ENCODE measurements at places on chromosomes 1 and 21.

DNA sequence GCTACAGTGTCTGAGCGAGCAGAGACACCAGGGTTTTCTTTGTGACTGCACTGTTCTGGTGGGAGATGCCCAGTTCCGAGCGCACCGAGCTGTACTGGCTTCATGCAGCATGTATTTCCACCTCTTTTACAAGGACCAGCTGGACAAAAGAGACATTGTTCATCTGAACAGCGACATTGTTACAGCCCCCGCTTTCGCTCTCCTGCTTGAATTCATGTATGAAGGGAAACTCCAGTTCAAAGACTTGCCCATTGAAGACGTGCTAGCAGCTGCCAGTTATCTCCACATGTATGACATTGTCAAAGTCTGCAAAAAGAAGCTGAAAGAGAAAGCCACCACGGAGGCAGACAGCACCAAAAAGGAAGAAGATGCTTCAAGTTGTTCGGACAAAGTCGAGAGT lies 2.7 kb downstream of the ZBTB18 start:
- no peak for DNase-seq

GRCh38 chr1:206931709-206932108 lies 10.0 kb upstream of the FCMR start:
- no peak for DNase-seq

GRCh38 chr1:27438621-27439061 lies 46.2 kb downstream of the GPR3 start:
- no peak for DNase-seq

DNA sequence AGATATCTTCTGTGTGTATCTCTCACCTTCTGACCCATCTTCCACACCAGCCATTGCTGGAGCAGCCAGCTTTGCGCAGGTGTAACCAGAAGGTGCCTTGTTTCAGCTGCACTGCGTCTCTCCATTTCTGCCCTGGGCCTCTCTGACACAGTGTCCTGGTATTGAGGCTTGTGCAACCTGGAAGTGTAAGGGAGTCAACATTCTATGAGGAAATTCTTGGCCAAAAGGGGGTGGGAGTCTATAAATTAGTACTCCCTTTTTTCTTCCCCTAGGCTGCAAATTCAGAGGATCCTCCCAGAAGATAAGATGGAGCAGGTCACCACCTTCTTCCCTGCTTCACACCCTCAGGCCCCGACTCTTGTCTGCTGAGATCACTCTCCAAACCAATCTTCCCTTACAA lies 109.1 kb downstream of the MRPS6 start:
- DNase-seq, result no peak

- no peak for DNase-seq
Observed at GRCh38 chr1:30741239-30741894, 16.2 kb downstream of the LAPTM5 start.

DNA sequence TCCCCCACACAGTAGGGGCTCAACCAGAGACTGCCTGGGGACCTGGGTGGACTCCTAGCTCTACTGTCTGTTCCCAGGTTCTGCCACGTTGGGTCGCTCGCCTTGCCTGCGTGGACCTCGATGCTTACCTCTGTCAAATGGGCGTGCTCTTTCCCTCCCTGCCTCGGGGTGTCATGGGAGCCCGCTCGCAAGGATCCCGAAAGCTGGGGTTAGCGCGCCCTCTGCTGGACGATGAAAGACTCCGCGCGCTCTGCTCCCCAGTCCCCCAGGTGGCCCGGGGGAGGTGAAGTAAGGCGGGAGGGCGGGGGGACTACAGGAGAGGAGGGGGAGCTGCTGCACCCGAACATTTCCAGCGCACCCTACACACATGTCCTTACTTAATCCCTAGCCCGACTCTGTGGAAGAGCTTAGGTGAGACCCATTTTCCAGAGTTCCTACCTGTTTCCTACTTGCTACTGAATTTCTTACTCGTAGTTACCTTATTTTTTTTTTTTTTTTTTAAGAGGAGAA lies 2.3 kb upstream of the BSND start:
- peak; percentile 75 for DNase-seq

GRCh38 chr1:216903382-216903740 lies 180.1 kb upstream of the ESRRG start:
- no peak for DNase-seq

GRCh38 chr1:45015683-45016082 lies 3.6 kb downstream of the UROD start:
- DNase-seq, result no peak

- DNase-seq, result no peak
Observed at GRCh38 chr1:117796226-117796625, 133.2 kb downstream of the GDAP2 start.

DNA sequence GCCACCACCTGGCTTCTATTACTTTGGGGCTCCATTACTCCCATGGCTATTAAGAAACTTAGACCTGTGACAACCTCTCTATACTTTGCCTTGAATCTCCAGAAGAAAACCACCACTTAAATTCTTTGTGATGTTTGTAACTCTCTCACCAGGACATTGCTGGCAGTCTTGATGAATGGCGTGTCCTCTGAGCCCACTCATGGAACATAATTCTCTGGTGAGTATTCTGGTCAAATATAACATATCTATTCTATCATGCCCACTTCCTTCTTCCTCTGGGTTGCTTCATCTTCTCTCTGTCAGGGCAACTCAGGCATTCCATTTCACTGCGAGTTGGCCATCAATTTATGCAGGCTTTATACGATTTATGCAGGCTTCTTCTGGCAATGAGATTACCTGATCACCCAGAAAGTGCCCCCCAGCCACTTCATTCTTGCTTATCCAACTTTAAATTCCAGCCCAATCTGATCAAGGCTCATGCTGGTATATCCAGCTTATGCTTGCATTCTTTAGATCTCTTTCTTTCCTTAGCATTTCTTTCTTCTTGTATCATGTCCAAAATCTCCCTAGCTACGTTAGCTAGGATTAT lies 112.0 kb upstream of the CHRM3 start:
- no peak for DNase-seq

GRCh38 chr1:245663841-245664240 lies 509.1 kb downstream of the KIF26B start:
- no peak for DNase-seq

GRCh38 chr1:175494950-175495349 lies 248.4 kb downstream of the TNR start:
- no peak for DNase-seq

GRCh38 chr1:5643360-5644107 lies 348.7 kb downstream of the NPHP4 start:
- DNase-seq, result no peak

DNA sequence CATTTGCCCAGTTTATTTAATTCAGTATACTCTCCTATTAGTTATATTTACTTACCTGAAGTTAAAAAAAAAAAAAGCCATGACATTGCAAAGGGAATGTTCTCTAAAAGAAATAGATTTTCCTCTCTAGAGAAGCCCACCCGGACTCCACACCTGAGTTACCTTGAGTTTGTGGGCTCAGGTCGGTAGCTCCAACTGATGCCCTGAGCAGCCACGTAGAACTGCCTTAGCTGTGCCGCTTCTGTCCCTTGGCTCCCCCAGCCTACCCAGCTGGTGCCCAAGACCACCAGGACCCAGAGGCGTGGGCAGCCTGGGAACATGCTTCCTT lies 250 bp downstream of the F5 start:
- no peak for DNase-seq

- DNase-seq, result no peak
Observed at GRCh38 chr1:184822267-184822666, 67.6 kb upstream of the EDEM3 start.

- no peak for DNase-seq
Observed at GRCh38 chr1:67833602-67833940, 304 bp upstream of the GNG12 start.

GRCh38 chr1:235990330-235990795 lies 74.5 kb downstream of the NID1 start:
- DNase-seq, result no peak

GRCh38 chr1:209862391-209863356 lies 34.9 kb downstream of the UTP25 start:
- DNase-seq, result no peak

DNA sequence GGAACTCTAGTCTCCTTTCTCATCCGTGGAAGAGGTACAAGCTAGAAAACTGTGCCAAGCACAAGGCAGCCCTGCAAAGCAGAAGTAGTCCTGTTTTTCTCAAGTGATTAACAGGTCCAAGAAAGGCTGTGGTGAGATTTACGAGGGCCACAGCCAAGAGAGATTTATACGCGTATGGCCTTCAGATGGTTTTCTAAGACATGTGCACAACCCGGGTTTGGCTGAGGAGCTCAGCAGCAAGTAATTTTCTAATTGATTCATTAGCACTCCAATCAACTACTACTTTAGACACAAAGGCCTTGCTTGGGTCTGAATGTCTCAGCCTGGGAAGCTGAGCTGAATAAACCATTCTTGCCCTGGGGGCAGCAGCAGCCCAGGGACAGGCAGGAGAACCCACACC lies 55.8 kb downstream of the SSBP3 start:
- no peak for DNase-seq

DNA sequence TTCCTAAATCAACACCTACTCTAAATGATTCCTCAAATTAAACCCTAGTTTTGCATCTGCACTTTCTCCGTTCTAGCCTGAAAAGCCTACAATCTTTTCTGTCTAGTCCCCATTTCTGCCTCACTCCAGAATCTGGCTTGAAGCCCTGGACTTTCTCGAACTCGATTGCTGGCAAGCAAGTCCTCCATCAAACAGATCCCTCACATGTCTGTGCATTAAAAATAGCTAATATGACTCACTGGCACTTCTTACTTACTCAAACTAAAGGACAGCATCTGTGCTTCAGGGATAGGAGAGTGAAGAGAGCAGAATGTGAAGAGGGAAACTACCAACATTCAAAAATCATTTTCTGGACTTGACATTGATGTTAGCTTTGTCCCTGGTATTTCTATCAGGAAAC lies 51.8 kb upstream of the CXADR start:
- no peak for DNase-seq

GRCh38 chr1:69833536-69833935 lies 265.8 kb downstream of the LRRC7 start:
- no peak for DNase-seq

DNA sequence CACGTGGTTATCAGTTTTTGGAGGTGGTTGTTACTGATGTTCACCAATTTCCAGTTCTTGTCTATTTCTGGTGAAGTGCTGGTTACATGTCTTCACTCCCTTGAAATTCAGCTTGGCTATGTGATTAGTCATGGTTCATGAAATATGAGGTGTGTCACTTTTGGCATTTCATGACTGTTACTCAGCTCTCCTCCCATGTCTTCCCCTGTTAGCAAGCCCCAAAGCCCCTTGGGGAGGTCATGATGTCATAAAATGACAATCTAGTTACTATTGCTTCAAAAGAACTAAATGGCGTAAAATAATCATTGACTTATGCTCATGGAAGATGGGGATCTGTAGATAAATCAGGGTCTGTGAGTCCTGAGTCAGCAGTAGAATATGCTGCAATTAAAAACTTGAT lies 425.1 kb downstream of the SETD4 start:
- DNase-seq, result no peak

DNA sequence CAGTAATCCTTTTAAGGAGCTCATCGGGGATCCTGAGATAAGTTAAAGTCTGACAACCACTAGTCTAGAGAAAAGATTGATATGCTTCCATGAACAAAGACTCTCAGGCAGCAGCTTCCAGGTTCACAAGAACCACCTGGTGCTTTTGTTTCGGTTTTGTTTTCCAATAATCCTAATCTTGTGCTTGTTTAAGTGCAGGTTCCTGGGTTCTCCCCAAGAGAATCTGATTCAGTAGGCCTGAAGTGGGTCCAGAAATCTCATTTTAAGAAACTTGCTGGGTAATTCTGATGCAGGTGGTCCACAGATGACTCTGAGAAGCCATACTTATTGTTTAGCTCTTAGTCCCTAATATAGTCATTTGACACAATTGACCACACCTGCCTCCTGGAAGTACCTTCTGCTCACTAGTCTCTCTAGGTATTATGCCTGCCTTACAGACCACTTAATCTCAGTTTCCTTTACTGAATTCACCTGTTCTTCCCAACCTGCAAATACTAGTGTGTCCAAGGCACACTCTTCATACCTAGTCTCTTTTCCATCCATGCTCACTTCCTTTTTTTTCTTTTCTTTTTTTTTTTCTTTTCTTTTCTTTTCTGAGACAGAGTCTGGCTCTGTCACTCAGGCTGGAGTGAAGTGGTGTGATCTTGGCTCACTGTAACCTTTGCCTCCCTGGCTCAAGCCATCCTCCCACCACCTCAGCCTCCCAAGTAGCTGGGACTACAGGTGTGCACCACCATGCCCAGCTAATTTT lies 20.5 kb upstream of the FRRS1 start:
- DNase-seq, result no peak

DNA sequence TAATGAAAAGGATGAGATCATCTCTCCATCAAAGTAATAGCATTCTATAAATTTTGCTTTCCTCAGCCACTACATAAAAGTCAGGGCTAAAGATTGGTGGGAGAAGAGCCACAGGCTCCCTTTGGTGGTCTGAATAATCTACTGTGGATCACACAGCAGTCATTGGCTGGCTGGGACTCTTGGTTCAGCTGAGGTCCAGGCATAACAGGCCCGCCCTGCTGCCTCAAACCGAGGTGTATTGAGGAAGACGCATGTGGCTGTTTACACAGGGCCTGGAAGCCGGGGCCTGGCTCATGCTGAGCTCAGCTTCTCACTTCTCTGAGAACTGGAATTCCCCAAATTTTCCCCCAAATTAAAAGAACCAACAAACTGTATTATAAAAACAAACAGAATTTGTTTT lies 139.2 kb downstream of the PTPRC start:
- peak; percentile 32 for DNase-seq

GRCh38 chr1:3641046-3641760 lies 8.7 kb downstream of the WRAP73 start:
- DNase-seq, result no peak

DNA sequence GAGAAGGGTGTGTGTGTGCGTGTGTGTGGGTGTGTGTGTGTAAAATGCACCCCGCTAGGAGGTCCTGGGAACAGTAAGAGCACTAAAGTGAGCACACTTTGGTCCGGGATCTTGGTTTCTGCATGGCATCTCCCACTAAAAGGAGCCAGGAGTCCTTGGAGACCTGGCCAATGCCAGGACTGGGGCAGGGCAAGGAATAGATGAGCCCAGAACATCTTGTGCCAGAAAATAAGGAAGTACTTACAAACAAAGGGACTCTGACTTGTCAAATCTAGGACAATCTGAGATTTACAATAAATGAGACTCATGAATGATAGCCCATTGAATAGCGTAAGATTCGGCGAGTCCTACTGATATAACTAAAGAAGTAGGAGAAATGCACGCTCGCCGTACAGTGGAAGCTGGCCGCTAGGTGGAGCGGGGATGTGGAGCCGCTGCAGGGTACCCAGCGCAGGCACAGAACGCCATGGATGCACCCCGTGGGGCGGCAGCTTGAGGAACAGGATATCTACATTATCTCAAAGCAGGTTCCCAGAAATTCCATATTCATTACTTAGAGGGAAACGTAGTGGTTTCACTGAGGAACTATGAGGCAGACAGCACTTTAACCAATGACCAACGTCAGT lies 7.1 kb downstream of the SLC37A1 start:
- DNase-seq, result no peak

- no peak for DNase-seq
Observed at GRCh38 chr1:79497193-79497773, 490.8 kb upstream of the ADGRL4 start.

- DNase-seq, result peak; percentile 38
Observed at GRCh38 chr1:2270260-2271100, 42.4 kb downstream of the SKI start.

DNA sequence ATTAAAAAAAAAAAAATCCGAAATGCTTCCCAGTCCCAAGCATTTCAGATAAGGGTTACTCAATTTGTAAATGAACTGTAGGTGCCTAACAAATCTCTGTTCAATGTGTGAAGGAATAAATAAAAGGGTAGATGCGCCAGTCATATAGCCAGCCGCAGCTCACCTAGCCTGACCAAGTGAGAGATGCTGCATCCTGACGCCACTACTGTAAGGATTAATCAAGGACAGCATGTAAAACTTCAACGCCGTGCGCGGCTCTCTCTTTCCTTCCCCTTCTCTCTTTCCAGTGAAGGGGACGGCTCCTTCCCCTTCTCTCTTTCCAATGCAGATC lies 441 bp downstream of the PPT1 start:
- no peak for DNase-seq

Measured in left ventricle myocardium superior (tissue), 1 donor.